Gastrocnemius medialis (tissue), 4 donors: ENCODE measurements at places on chromosomes 7 and 10. TPM values are rescaled to one million over a fixed set of nuclear protein-coding genes. Genes with fewer than 3 reads are reported as not detected.

Gene GLCCI1
- 1.9 TPM for total RNA-seq

Gene MMD2
- not detected for total RNA-seq

Gene ANLN
- total RNA-seq: 1.8 TPM

GRCh38 chr7:41538810-41539724 is 163.8 kb downstream of the INHBA start:
- H3K4me3 ChIP-seq: no peak overlapping the region
- H3K36me3 ChIP-seq: no peaks in the 10 kb centered on the region
- DNase-seq: no peak
- no peaks in the 10 kb centered on the region for H3K4me1 ChIP-seq
- no peak overlapping the region for H3K27ac ChIP-seq
- no peaks in the 10 kb centered on the region for H3K27me3 ChIP-seq

DNA sequence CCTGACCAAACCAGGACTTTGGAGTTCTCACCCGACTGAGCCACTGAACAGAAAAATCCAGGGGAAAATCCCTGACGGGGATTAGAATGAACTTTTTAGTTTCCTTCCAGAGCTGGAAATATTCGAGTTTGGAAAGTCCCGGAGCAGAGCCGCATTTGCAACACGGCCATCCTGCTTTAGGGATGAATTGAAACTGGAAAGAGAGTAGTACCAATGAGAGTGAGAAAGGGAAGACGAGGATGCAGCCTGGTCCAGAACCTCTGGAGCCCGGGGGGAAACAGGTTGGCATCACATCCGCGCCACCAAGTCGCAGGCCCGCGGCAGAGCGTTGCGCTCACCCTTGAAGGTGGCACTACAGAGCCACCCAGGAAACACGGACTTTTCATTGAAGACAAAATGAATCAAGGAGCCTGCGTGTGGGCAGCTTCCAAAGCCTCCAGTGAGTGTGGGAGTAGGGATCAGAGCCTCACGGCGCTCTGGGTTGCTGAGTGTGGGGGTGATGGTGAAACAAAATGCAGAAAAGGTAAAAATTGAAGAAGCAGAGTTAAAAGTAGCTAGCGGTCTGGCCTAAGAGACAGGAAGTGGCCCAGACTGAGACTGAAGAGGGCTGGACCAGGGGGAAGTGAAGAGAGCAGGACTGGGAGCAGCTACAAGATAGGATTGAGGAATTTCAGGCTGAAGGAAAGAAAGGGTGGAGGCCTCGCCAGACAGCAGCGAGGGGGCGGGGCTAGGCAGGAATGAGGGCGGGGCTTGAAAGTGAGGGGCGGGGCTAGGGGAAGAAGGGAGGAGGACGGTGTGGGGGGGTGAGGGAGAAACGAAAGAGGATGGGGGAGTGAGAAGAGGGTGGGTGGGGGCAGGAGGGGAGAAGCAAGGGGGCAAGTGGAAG is 1.8 kb downstream of the SMURF1 start:
- peak; percentile 49 for DNase-seq
- peak overlapping the region; percentile 68 for H3K4me3 ChIP-seq
- no peaks in the 10 kb centered on the region for H3K36me3 ChIP-seq
- H3K4me1 ChIP-seq: peaks cover 37% of the 10 kb centered on the region
- no peaks in the 10 kb centered on the region for H3K27me3 ChIP-seq
- H3K27ac ChIP-seq: peak overlapping the region; percentile 92

- peaks cover 3% of the 10 kb centered on the region for H3K4me1 ChIP-seq
- no peak overlapping the region for H3K27ac ChIP-seq
- peak; percentile 59 for DNase-seq
These were observed 3.8 kb upstream of the ANTXRL start for GRCh38 chr10:46282842-46283574.

DNA sequence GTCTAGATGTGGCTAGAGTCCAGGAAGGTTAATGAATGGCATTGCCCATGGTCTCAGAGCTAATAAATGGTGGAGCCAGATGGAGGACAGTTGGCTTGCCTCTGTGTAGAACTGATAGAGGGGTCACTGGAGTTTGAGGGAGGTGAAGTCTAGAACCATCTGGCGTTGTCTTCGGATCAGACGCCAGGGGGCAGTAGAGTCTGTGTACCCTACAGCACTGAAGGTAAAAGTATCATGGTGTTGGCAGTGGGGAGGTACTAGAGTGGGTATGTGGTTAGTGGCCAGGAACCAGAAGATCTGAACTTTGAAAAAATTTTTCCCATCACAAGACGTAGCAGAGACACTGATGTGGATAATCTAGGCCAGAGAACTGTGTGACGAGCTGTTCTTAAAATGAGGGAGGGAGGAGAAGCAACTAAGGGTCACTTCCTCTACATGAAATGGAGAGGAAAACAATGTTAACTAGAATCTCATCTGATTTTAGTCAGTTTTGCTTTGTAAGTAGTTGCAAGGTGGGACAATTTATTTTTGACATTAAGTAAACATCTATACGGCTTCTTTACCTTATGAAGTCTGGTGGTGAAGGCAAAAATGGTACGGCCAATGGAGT is 227.9 kb upstream of the PRSS58 start:
- no peaks in the 10 kb centered on the region for H3K36me3 ChIP-seq
- no peak for DNase-seq
- H3K4me3 ChIP-seq: no peak overlapping the region
- no peak overlapping the region for H3K27ac ChIP-seq
- H3K27me3 ChIP-seq: no peaks in the 10 kb centered on the region
- H3K4me1 ChIP-seq: no peaks in the 10 kb centered on the region

- H3K4me3 ChIP-seq: peak within 1 kb of the TSS; percentile 65
- DNase-seq: peak; percentile 83
- peaks cover 52% of the 10 kb centered on the region for H3K4me1 ChIP-seq
- H3K27ac ChIP-seq: peak within 1 kb of the TSS; percentile 94
These were observed at the start of gene FAM20C for GRCh38 chr7:191981-192649. Gene FAM20C (plus strand): TSS chr7:192571. CDS start chr7:193200, 629 bp downstream.

- no peaks in the 10 kb centered on the region for H3K36me3 ChIP-seq
- H3K27ac ChIP-seq: no peak overlapping the region
- no peak overlapping the region for H3K4me3 ChIP-seq
- no peaks in the 10 kb centered on the region for H3K27me3 ChIP-seq
- DNase-seq: peak; percentile 9
These were observed 148.7 kb upstream of the MKI67 start for GRCh38 chr10:128274938-128275337.

DNA sequence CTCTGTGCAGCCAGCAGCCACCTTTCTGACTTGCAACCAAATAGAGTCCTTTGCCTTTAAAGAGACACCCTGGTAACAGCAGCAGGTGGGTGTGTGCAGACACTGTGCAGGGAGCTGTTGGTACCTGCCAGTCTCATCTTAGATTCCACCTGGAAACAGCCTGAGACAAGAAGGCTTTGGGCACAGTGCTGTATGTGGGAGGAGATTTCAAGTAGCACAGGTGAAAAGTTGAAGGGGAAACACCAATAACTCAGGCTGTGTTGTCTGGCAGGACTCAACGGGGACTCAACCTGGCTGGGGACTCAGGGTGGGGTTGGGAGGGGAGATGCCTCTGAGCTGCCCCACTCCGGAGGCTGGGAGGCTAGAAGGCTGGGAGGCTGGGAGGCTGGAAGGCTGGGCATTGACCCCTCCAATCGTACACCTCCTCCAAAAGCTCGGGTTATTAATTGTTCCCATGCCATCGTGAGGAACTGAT is 6.7 kb downstream of the CPXM2 start:
- H3K4me1 ChIP-seq: no peaks in the 10 kb centered on the region
- no peak overlapping the region for H3K4me3 ChIP-seq
- H3K36me3 ChIP-seq: no peaks in the 10 kb centered on the region
- H3K27ac ChIP-seq: no peak overlapping the region
- H3K27me3 ChIP-seq: no peaks in the 10 kb centered on the region

- H3K4me3 ChIP-seq: no peak overlapping the region
- H3K4me1 ChIP-seq: no peaks in the 10 kb centered on the region
- no peak for DNase-seq
- no peaks in the 10 kb centered on the region for H3K36me3 ChIP-seq
These were observed 49.5 kb downstream of the DIP2C start for GRCh38 chr10:639751-640672.

DNA sequence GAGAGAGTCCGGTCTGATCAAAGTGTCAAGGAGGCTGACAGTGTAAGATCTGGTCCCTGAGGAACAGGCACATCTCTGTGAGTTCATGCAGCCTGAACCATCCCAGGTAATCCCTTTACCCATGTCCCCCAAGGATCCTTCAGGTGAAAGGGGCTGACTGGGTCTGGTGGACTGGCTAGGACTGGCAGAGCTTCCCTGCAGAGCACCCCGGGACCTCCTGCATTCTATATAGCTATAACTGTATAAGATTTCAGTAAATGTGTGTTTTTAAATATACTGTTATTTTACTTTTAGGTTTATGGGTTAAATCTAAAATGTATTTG is 246.8 kb downstream of the ELMO1 start:
- H3K4me3 ChIP-seq: no peak overlapping the region
- no peaks in the 10 kb centered on the region for H3K27me3 ChIP-seq
- H3K27ac ChIP-seq: peak overlapping the region; percentile 48

DNA sequence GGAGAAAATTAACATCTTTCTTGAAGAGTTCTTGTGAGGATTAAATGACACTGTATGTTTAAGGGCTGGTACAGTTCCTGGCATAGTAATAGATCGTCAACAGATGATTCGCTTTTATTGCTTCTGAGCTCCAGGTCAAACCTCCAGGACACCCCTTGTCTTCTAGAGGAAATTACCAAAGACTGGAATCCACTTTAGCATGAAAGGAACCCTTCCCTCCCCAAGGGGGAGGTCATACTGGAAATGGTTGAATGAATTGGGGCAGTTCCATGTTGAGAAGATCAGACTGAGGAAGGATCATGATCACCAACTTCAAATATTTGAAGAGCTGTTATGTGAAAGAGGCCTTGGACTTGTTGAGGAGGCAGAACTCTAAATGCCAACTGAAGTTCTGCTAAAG is 8.9 kb downstream of the NFE2L3 start:
- H3K27ac ChIP-seq: no peak overlapping the region
- H3K4me3 ChIP-seq: no peak overlapping the region
- H3K36me3 ChIP-seq: no peaks in the 10 kb centered on the region

DNA sequence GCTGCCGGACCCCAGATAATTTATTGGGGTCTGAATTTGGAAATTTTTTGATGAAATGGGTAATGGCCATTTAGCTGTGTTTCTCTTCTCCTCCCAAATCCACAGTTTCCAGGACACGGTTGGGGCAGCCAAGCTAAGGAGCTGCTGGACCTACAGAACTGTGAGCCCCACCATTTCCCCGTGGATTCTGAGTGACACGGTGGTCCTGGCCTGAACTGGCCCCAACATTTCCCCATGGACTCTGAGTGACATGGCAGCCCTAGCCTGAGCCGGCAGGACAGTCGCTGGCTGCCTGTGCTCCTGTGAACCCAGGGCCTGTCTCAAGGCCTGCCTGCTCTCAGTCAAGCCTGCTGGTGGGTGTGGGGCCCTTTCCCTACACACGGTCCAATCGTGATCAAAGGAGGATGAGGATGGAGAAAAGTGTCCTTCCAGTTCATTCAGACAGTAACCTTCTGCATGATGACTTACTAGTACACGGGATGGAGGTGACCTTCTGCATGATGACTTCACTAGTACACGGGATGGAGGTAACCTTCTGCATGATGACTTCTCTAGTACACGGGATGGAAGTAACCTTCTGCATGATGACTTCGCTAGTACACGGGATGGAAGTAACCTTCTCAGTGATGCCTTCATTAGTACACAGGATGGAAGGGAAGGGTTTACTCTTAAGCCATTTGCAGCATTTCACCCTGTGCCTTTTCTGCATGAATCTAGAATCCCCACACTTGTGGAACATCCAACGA is 359.9 kb downstream of the GLRX3 start:
- no peaks in the 10 kb centered on the region for H3K4me1 ChIP-seq
- H3K4me3 ChIP-seq: no peak overlapping the region
- DNase-seq: no peak
- no peaks in the 10 kb centered on the region for H3K27me3 ChIP-seq
- H3K36me3 ChIP-seq: no peaks in the 10 kb centered on the region
- no peak overlapping the region for H3K27ac ChIP-seq

- H3K27me3 ChIP-seq: no peaks in the 10 kb centered on the region
- H3K27ac ChIP-seq: no peak overlapping the region
- H3K36me3 ChIP-seq: no peaks in the 10 kb centered on the region
- no peak overlapping the region for H3K4me3 ChIP-seq
- no peaks in the 10 kb centered on the region for H3K4me1 ChIP-seq
These were observed 157.0 kb upstream of the CACNA2D1 start for GRCh38 chr7:82600531-82600930.

DNA sequence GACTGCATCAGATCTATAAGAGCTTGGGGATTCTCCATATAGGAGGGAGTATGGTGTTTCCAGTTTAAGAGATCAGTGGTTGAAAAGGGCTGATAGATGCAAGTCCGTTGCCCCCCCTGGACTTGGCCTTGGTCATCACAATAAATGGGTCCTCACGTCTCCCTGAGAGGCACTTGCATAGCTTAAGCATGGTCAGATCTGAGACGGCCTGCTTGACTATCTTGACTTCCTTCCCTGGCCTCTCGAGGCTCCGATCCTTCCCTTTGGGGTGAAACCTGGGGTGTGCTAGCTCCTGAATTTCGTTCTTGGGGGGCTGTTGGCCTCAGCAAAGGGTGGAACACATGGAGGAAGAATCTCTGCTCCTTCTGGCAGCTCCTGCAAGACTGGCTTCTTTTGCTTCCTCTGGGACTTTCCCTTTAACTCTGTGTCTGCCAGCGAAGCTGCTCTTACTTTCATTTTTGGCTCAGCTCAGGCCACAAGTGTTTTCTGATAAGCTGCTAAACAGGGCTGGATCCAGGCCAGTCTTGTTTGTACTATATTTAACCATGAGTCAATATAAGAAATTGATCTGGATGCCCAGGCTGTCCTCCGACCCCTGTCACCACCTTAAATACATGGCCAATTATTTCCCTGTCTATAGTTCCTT is 11.2 kb upstream of the ZNF485 start:
- no peak for DNase-seq
- H3K4me1 ChIP-seq: no peaks in the 10 kb centered on the region
- H3K36me3 ChIP-seq: no peaks in the 10 kb centered on the region
- no peaks in the 10 kb centered on the region for H3K27me3 ChIP-seq
- H3K27ac ChIP-seq: no peak overlapping the region

DNA sequence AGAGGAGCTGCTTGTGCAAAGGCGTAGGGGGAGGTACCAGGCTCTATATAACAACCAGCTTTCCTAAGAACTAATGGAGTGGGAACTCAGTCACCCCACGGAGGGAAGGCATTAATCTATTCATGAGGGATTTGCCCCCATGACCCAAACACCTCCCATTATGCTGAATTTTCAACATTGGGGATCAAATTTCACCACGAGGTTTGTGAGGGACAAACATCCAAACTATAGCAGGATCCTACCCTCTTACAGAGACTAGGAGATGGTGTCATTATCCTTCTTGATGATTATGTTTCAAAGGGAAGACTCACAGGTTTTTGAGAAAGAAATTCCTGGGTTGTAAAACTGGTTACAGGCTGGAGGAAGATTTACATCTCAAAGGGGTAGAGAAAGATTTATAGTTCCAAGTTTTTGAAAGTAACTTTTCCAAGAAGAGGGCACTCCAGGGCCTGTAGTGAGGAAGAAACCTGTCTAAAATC is 295.0 kb upstream of the DKK1 start:
- no peak overlapping the region for H3K27ac ChIP-seq

GRCh38 chr10:18282094-18282493 is 141.9 kb downstream of the CACNB2 start:
- no peak overlapping the region for H3K4me3 ChIP-seq
- DNase-seq: no peak
- H3K27me3 ChIP-seq: no peaks in the 10 kb centered on the region
